HTR-8/SVneo (cell line): ENCODE measurements at places on chromosomes 7 and 10.

GRCh38 chr10:45096001-45096400 is 95.3 kb downstream of the ZNF22 start:
- DNase-seq: no peak

- no peak for DNase-seq
These were observed 48.4 kb upstream of the FZD8 start for GRCh38 chr10:35690534-35690933.

GRCh38 chr10:129030996-129031843 is 435.8 kb upstream of the MGMT start:
- no peak for DNase-seq

- DNase-seq: no peak
These were observed 192.3 kb upstream of the AOAH start for GRCh38 chr7:36916619-36917018.

DNA sequence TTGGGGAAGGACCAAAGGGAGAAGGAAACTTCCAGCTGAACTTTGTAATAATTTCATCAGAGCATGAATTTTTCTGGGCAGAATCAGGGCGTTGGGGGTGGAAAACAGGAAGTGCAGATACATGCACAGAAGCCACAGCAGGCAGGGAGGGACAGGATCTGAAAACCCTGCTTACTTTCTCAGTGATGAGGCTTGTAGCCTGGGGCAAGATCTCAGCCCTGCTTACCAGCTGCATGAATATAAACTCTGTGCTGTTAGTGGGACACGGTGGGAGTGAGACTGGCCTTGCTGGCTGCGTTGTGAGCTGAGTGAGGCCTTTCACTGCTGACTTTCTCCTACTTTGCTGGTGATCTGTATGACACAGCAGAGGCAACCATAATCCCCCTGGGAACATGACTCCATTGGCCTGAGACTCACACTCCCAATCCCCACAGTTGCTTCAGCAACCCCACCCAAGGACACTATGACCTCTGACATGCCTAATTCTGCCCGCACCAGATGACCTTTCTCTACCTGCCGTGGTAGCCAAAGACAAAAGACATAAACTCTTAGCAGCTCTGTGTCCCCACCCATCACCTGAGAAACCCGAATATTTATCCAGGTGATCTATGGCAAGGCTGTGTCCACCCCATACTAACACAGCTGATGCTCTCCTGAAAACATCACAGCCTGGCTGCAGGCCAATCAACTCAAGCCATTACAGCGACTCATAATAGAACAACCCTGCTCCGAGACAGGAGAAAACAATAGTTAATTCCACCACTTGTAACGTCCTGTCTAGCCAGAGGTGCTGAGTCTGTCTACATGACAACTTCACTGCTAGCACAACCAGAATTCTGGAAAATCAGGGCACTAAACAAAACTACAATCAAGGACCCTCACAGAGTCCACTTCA is 190.7 kb upstream of the CHRM2 start:
- DNase-seq: no peak

DNA sequence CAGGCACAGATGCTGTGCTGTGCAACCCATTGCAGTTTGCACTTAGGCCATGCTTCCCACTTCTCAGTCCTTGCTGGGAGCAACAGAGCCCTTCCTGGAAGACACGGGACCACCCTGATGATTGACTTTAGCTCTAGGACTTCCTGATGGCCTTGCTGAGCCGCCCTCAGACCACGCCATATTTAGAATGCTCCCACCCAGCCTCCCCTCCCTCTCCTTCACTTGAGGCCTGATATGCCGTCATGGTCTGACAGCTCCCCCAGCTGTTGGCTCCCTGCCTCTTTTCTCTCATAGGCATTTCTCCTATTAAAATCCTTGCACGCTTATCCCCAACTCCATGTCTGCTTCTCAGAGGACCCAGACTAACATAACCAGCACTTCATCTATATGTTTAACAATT is 29.4 kb upstream of the GATAD1 start:
- DNase-seq: no peak

DNA sequence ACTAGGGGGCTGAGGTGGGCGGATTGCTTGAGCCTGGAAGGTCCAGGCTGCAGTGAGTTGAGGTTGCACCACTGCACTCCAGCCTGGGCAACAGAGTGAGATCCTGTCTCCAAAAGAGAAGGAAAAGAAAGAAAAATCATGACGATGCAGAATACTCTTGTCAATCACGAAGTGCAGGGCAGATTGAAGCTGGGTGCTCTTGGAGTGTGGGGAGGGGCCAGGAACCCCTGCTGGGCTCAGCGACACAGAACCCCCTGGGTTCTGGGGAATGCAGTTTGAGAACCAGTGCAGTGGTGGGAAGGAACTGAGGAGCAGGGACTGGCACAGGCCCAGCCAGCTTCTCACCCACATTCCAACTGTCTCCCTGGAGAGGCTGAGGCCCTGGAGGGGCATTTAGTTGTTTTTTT is 10.8 kb upstream of the INTS1 start:
- no peak for DNase-seq

- no peak for DNase-seq
These were observed 44.6 kb upstream of the CFAP46 start for GRCh38 chr10:132986978-132987377.

DNA sequence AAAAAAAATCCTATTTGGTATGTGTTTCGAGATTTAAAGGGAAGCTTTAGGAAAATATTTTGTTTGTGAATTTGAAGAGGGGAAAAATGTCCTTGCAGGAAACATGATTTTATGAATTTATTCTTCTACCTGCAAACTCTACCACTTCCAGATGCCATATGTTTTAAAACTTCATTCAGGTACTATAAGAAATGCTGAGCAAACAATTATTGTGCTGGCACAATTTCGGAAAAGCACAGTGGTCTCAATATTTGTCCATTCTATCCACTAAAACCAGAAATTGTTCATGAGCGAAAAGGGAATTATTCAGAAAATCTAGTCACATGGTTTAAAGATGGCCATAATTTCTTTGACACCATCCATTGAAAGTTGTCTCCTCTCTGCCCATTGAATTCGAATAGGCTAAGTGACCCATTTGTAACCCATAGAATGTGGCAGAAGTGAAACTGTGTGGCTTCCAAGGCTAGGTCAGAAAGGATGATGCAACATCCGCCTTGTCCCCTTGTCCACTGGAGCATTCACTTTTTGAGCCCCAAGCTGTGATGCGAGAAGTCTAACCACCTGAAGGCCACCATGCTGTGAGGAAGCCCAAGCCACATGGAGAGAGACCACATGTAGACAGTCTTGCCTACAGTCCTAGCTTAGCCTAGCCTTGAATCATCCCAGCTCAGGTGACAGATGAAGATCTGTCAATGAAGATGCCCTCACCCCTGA is 189.8 kb upstream of the PRKCQ start:
- DNase-seq: no peak

DNA sequence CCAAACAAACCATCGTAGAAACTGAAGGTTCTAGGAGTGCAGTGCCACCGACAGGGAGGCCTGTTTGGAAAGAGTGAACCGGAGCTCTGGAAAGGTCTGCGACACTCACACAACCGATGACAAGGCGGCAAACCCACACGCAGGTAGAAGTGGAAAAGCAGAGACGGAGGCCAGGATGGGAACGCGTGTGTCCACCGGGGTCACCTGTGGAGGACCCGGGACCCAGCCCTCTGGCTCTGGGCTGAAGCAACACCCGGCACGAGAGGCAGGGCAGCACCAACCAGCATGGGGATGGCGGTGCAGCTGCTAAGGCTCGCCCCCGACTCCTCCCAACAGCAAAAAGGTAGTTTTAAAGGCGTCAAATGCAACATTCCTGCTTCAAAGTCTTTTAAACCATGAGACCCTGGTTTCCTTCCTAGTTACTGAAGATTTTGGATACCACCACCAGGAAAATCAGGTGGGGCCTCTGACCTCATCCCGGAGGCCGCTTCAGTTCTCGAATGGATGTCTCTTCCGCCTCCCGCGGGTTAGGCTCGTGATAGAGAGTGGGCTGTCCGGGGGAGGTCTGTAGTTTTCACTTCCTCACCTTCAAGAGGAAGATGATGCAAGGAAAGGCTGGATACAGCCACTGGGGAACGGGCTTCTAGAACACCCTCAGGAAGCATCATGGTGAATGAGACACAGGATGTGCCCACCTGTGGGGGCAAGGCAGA is 115.5 kb downstream of the SMURF1 start:
- no peak for DNase-seq

GRCh38 chr7:139294951-139295575 is 46.1 kb upstream of the FMC1 start:
- DNase-seq: no peak

GRCh38 chr7:51123322-51124019 is 193.1 kb downstream of the COBL start:
- peak; percentile 41 for DNase-seq

GRCh38 chr10:93032105-93032808 is 28.3 kb upstream of the CYP26C1 start:
- no peak for DNase-seq

- no peak for DNase-seq
These were observed 169.7 kb downstream of the ARHGAP21 start for GRCh38 chr10:24554036-24554435.

- DNase-seq: no peak
These were observed 39.2 kb upstream of the DNAJC1 start for GRCh38 chr10:22042557-22043326.

DNA sequence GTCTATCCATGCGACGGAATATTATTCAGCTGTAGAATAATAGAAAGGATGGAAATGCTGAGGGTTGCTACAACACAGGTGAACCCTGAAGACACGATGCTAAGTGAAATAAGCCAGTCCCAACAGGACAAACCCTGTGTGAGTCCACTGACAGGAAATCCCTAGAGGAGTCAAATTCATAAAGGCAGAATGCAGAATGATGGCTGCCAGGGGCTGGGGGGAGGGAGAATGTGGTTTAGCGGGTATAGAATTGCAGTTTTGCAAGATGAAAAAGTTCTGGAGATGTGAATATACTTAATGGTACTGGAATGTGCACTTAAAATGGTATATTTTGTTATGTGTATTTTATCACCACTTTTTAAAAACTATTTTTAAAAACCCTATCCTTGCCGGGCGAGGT is 36.9 kb upstream of the DOCK1 start:
- no peak for DNase-seq

GRCh38 chr7:45220846-45221618 is 63.4 kb downstream of the RAMP3 start:
- DNase-seq: no peak

GRCh38 chr10:91574236-91574635 is 58.6 kb downstream of the PPP1R3C start:
- no peak for DNase-seq

DNA sequence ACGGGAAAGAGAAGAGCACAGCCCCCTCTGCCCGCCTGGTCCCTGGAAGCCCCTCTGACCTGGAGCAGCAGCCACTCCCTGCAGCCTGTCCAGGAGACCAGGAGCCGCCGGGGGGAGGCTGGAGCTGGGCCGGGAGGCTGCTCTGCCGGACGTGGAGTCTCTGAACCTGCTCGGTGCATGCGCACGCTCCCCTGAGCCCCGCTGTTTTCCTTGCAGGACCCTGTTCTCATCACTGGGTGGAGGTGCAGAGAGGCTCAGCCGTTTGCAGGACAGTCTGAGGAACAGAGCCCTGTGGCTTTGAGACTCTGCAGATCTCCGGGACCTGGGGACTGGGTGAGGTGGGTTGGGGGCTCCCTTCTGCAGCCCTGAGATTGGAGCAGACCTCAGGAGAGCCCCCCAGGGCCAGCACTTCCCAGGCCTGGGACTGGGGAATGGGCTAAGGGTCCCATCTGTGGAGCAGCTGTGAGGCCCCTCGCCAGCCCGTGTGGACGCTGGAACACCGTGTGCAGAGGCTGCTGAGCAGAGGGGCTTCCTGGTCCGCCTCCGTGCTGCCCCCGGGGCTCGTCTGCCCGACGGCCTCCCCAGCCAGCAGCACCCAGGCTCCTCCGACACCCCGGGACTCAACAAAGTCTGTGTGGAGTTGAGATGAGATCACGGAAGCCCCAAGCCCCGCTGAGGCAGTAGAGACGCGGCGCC is 48.5 kb upstream of the ADGRA1 start:
- DNase-seq: no peak

GRCh38 chr7:36571190-36571560 is 153.1 kb downstream of the AOAH start:
- no peak for DNase-seq

GRCh38 chr10:49579621-49580020 is 30.5 kb upstream of the SLC18A3 start:
- DNase-seq: no peak

DNA sequence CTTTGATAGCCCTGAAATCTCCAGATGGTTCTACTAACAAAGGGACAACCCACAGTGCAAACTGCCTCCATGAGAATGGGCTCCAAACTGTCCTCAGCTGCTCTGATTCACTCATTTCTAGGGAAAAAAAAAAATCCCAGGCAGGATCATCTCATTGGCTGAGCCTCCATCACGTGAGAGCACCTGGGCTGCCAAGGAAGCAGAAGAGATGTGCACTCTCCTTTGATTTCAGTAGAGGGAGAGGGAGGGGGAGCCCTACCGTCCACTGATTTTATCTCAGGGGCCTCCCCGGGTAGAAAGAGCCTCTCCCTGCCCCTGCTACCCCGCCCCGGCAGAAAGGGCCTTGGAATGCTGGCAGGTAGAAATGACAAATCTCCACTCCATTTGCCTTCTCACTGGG is 725.4 kb downstream of the PHTF2 start:
- DNase-seq: no peak

GRCh38 chr10:101146392-101147251 is 15.5 kb downstream of the TLX1 start:
- no peak for DNase-seq

GRCh38 chr10:17923728-17924127 is 28.0 kb upstream of the SLC39A12 start:
- DNase-seq: peak; percentile 3

GRCh38 chr10:30038781-30039536 is 20.4 kb downstream of the JCAD start:
- DNase-seq: no peak

DNA sequence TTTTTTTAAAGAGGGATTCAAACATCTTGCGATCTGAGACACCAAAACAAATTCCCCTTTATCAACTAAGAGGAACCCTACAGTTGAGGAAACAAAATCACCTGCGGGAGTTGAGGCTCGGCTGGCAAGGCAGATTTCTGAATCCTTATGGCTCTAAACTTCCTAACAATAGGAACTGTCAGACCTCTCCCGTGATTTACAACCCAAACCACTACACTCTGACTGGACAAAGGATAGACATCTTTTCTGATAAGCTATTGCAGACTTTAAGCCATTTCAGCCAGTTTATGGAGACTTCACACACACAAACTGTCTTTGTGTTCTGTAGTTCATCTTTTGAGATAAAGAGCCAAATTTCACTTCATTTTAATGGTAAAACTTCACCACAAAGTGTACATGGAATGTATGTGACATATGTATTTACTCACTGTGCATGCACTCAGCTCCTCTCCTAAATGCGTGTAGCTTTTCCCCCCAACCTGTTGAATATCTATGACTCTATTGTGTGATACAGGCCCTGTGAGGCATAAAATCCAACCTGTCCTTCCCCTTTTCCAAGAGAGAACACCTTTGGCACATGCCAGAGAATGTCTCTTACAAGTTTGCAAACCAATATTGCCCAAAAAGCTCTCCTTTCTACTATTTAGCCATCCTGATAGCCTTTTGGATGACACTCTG is 15.4 kb upstream of the TSPAN13 start:
- no peak for DNase-seq

DNA sequence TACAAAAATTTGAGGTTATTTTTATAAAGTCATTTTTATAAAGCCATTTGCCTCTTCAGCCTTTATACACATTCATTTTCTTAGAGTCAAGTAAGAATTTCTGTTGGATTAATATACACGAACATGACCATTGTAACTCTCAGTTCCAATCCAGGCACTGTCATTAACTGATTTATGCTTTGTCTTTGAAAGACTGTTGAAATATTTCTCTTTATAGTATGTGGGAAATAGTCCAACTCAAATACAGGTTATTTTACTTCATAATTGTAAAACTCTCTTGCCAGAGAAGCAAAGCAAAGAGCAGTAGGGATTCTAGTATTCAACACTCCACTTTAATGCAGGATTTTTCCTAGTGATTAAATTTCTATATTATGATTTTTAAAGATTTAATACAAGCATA is 36.5 kb upstream of the PAPSS2 start:
- no peak for DNase-seq
